ENCODE measurements at places on chromosomes 16 and 17.

- peak; percentile 42 for DNase-seq
Observed at GRCh38 chr17:63961355-63962212, 11.1 kb downstream of the SCN4A start.

DNA sequence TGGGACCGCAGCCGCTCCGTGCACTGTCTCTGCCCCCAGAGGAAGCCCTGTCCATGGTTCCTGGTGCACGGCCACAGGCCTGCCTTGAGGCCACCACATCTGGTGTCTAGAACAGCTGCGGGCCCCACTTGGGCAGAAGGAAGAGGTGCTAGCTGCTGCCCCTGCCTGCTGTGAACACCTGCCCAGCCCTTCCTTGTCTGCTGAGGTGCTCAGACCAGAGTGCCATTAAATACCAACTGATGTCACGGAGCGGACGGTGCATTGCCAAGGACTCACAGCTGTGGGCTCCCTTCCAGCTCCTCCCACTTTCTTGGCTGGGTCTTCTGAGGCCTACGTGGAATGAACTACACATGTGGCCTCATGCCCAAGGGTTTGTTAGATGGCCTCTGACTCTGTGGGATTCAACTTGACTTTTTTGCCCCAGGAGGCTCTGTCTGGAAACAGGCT lies 146.1 kb downstream of the RAB11FIP4 start:
- DNase-seq: peak; percentile 23

- DNase-seq: no peak
Observed at GRCh38 chr17:263271-263670, 81.8 kb upstream of the DOC2B start.

DNA sequence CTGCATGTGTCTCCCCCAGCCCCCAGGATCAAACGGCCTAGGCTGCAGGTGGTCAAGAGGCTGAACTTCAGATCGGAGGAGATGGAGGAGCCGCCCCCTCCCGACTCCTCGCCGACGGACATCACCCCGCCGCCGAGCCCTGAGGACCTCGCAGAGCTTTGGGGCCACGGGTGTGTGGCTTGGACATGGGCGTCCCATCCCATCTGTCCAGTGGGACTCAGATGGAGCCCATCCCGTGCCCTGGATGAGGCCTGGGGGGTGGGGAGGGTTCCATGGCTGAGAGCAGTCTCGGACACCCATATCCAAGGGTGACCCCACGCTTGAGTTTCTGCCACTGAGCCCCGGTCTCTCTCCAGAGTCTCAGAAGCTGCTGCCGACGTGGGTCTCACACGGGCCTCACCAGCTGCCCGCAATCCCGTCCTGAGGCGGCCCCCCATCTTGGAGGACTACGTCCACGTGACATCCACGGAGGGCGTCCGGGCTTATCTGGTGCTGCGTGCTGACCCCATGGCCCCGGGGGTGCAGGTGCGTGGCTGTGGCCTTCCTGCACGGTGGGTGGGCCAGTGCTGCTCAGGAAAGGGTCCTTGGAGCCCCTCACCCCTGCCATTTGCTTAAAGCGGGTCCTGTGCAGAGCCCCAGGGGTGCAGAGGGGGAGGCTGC lies 901 bp downstream of the CHTF18 start:
- no peak for DNase-seq

DNA sequence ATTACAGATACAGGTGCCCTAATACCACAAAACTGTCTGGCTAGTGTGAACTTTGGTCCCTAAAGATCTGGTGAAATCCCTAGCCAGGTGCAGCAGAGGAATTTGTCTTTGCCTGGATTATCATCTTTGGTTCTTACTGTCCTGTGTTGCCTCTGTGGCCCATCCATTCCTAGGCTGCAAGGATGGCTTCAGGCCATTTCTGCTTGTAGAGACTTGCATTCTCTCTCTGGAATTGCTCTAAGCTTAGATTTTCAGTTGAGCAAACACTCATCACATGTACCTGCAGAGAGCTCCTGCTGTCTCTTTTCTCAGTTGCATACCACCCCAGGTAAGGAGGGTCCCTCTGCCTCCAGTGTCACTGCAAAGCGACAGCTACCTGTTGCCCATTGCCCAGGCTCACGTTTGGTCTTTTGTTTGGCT lies 114.9 kb downstream of the PRKCA start:
- DNase-seq: no peak
